ENCODE measurements at places on chromosomes 2 and 18. TPM values are rescaled to one million over a fixed set of nuclear protein-coding genes. Genes with fewer than 3 reads are reported as not detected.

The PGAP1 gene
- 24.7 TPM for total RNA-seq

GRCh38 chr18:55100817-55101457 lies 141.7 kb upstream of the CCDC68 start:
- no peak for DNase-seq

The POLR1A gene
- total RNA-seq: 58.2 TPM

DNA sequence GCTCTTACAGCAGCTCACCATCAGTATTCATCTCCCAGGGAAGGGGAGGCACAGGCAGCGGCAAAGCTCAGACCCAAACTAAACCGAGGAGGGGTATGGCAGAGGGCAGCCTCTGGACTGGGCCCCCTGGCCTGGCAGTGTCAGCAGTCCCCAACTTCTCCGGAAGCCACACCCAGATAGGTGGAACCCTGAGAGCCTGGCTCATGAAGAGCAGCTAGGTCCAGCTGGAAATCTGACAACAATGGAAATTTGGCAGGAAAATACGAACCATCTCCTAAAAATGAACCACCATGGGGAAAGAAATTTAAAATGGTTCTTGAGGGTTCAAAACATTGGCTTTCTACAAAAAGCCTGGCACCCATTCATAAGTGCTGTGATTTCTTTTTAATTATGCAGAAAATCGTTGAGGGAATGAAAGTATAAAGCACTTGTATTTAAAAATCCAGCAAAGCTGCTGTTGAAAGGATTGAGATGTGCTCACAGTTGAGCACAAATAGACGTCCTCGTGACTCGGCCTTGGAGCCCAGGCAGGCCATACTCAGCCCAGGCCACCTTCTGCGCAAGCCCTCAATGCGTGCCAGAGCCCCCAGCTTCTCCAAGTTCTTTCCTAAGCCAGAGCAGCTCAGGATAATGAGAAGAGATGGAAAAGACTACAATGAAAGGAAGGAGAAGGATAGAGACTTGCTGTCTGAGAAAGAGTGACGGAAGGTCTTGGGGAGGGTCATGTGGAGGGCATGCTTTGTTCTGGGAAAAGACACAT lies 93.0 kb downstream of the COL6A3 start:
- no peak for DNase-seq

GRCh38 chr2:71045865-71046548 lies 22.4 kb upstream of the NAGK start:
- no peak for DNase-seq

The GPAT2 gene
- 0.63 TPM for total RNA-seq

GRCh38 chr2:239874636-239875356 lies 150.3 kb downstream of the NDUFA10 start:
- no peak for DNase-seq

The DAW1 gene
- 0.84 TPM for total RNA-seq

DNA sequence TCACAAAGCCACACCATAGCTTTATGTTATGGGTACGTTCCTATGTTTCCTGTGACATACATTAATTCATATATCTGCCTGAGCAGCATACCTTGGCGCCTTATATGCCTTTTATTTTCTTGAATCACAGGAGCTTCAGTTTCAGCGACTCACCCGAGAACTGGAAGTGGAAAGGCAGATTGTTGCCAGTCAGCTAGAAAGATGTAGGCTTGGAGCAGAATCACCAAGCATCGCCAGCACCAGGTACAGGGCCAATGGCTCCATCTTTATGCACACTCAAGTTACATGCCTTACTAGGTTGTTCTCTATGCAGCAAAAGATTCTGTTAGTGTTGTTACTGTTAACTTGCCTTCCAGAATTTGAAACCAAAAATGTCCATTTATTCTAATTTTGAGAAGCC lies 120.4 kb downstream of the PKP4 start:
- DNase-seq: no peak

DNA sequence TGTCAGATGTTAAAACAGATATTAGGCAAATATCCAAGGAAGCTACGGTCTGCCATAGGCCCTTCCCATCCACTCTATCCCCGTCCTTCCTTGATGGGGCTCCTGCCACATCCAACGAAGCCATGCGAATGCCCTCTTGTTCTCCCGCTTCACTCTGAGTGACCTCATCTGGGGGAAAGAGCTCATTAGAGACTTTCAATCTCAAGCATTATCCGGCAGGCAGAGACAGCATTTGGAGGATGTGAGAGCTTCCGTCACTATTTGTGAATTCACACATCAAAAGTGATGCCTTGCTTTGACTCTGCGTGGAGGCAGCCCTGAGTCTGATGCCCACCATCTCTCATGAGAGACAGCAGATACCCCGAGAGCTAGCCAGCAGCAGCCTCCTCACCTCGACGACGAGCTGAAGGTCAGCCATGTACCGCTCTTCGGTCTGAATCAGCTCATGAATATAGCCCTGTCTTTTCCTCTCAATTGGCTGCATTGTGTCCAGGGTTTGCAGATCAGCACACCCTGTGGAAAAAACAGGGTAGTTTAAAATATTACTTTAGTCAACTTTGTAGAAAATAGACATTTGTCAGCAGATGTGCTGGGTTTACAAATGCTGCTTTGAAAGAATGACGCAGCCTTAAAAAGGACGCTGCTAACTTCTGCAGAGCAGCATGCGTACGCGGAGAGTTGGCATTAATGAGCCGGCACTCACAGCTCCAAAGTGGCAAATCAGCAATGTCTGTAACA lies 45.9 kb downstream of the FAM228A start:
- no peak for DNase-seq

GRCh38 chr18:46096651-46097300 lies 1.3 kb downstream of the ATP5F1A start:
- DNase-seq: no peak

- no peak for DNase-seq
These were observed 257.3 kb upstream of the CXCR4 start for GRCh38 chr2:136375017-136375901.

The SLC5A7 gene
- 0.15 TPM for total RNA-seq

DNA sequence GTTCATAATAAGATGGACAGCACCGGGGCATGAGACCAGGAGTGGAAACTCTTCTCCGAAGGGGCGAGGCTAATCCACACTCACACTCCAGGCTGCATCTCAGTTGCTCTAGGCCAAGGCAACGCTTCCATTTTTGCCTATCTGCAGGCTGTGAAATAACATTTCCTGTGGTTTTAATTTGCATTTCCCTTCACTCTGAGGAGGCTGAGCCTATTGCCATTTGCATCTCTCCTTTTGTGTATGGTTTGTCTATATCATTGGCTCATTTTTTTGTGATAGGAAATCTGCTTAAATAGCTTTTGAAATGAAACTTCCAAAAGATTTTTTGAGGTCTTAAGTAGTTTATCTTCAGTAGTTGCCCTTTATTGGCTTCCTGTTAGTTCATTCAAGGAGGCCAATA lies 57.6 kb downstream of the TPGS2 start:
- no peak for DNase-seq

DNA sequence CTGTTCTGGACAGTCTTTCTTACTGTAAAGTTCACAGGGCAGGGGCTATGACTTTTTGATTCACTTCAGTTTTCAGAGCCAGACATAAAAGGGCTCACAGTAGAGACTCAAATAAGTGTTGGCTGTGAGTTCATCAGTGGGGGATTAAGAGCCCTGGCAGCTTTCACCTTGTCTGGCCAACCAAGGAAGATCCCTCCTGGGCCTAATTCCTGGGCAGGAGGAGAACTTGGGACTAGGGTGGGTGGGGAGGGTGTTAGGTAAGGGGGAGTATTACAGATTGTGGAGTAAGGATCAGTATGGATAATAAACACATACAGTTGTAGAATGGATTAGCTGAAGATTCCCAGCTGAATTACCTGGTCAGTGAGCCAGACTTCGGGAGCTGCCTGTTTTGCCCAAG lies 904 bp upstream of the SFXN5 start:
- no peak for DNase-seq

DNA sequence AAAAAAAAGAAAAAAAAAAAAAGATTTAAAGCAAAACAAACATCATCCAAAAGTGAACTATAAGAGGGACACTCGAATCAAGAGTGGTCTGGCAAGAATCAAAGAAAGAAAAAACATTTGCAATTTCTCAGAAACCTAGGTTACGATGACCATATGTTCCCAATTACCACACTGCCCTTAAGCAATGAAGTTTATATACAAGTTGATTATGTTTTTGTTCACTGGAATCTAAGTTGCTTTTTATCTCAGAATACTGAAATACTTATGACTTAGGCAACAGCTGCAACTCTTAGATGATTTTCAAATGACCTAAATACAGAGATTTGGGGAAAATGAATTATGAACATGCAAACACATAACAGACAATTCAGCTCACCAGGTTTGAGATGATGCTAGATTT lies 597.1 kb upstream of the CHAC2 start:
- DNase-seq: no peak

DNA sequence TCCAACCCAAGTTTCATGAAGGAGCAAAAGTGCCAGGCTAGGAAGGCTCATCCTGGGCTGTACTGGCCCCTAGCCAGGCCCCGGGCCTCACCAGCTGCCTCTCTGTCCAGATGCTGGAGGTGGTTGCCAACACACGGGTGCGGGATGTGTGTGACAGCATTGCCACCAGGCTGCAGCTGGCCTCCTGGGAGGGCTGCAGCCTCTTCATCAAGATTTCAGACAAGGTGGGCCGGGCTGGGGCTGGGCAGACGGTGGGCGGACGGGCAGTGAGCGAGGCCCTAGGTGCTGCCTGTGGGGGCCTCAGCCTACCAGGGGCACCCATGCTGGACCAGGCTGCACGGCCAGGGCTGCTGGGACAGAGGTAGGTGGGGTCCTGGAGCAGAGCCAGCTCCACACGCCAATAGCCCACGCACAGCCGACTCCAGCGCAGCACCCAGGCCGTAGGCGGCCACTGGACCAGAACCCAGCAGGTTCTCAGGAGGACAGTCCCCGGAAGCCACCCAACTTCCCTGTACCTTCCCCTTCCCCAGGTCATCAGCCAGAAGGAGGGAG lies 11.8 kb upstream of the GPR17 start:
- DNase-seq: no peak

- DNase-seq: no peak
These were observed 54.8 kb upstream of the STK17B start for GRCh38 chr2:196226058-196226706.
